ENCODE measurements at places on chromosomes 12 and 14. TPM values are rescaled to one million over a fixed set of nuclear protein-coding genes. Genes with fewer than 3 reads are reported as not detected.

GRCh38 chr14:25006961-25007795 lies 42.8 kb downstream of the STXBP6 start:
- H3K27me3 ChIP-seq = no peaks in the 10 kb centered on the region
- H3K4me3 ChIP-seq = no peak overlapping the region
- no peaks in the 10 kb centered on the region for H3K36me3 ChIP-seq
- no peak overlapping the region for H3K27ac ChIP-seq

GRCh38 chr14:94615823-94616570 lies 3.8 kb downstream of the SERPINA3 start:
- no peaks in the 10 kb centered on the region for H3K36me3 ChIP-seq
- no peak overlapping the region for H3K27ac ChIP-seq
- no peaks in the 10 kb centered on the region for H3K27me3 ChIP-seq

GRCh38 chr12:3045494-3045893 lies 31.7 kb upstream of the TSPAN9 start:
- H3K27ac ChIP-seq = no peak overlapping the region
- H3K36me3 ChIP-seq = no peaks in the 10 kb centered on the region
- DNase-seq = no peak
- H3K27me3 ChIP-seq = no peaks in the 10 kb centered on the region
- H3K4me1 ChIP-seq = peaks cover 8% of the 10 kb centered on the region

Gene ZC2HC1C
- total RNA-seq = 3.1 TPM
